ENCODE measurements at places on chromosomes 2 and 18.

GRCh38 chr18:48735080-48735676, 196.3 kb downstream of the CTIF start:
- DNase-seq = no peak

DNA sequence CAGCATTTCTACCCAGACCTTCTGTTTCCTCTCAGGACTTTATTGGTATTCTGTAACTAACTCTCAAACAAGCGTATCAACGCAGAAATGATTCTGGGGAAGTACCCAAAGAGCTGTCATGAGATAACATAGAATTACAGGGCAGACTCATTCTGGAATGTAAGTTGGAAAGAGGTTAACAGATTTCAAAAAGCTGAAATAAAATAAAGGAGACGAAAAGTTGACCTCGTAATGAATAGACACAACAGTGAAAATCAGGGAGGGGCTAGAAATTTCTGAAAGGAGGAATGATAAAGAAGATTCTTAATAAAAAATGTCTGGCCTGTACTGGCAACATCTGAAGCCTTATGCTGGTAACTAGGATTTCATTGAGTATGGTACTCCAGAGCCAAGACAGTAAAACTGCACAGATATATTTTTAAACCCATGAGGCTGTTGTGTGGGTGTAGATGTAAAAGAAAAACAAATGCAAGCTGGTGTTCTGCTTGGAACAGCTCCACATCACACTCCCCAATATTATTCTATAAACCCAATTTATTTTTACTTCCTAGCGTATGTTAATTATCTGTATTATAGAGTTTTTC, 23.9 kb downstream of the RBMS1 start:
- DNase-seq = no peak

GRCh38 chr2:85579266-85579935, 2.0 kb downstream of the VAMP8 start:
- DNase-seq = no peak

- DNase-seq = no peak
Measured at GRCh38 chr2:107502539-107502938, 324.2 kb upstream of the RGPD4 start.

- no peak for DNase-seq
Measured at GRCh38 chr18:23626451-23627279, 36.0 kb downstream of the ANKRD29 start.

GRCh38 chr18:57630754-57631595, 9.3 kb upstream of the NARS1 start:
- DNase-seq = no peak

- DNase-seq = no peak
Measured at GRCh38 chr2:212213191-212213590, 325.4 kb downstream of the ERBB4 start.

GRCh38 chr2:70356941-70357683, 55.2 kb upstream of the FAM136A start:
- DNase-seq = no peak

DNA sequence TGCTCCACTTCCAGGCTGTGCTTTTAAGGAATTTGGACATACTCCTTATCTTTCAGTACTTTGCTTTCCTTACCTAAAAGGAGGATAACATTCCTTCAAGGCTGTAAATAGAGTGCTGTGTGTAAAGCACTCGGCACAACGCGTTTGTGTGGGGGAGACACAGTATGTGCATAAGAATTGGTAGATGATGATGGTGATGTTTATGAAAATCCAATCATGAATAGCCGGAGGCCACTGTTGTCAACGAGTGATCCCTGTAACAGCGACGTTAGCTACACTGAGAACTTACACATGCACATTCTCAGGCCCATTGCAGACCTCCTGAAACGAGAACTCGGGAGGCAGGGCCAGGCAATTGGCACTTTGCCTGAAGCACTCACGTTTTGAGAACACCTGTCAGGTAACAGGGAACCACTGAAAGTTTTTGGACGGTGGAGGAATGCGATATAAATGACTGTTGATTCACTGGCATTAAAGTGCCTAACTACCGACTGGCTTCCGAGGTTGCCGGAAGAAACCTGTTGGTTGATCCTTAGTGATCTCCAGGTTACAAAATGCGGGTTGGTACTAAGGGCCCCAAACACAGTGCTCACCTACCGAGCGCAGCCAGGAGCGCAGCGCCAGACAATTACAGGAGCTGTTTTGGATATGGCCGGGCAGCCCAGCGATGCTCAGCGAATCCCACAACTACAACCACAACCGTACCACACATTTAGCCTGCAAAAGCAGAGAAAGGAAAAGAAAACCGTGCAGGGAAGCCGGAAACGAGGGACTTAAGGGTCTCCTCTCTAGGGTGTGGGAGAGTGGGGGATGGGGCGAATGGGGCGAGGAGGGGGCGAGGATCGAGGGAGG, 1.0 kb upstream of the MAP4K4 start:
- no peak for DNase-seq

- no peak for DNase-seq
Measured at GRCh38 chr18:52536039-52536438, 196.0 kb downstream of the DCC start.

DNA sequence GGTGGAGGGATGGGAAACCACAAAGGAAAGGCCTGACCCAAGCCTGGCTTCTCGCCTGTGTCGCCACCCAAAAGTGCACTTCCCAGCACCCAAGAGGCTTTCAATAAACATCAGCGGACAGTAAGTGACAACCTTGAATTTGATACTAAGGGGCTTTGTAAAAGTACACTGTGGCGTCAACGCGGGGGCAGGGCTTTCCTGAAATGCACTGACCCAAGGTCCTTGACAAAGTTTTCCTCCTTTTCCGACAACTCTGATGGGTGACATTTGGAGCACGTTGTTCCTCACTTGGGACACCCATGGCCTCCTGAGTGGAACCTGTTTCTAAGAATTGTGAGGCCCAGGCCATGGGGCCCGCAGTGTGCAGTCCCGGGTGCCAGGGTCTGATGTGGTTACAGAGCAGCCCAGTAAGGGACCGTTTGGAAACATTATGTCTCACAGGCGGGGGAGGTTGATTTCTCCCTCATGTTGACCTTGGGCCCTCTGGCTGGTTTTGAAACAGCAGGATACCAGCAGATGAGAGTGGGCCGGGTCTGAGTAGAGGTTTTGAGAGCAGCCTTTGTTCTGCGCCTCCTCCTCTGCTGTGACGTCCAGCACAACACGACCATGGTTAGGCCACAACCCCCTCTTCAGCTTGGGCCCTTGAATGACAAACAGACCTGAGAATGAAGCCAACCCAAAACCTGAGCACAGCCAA, 2.8 kb upstream of the ZBTB14 start:
- no peak for DNase-seq

DNA sequence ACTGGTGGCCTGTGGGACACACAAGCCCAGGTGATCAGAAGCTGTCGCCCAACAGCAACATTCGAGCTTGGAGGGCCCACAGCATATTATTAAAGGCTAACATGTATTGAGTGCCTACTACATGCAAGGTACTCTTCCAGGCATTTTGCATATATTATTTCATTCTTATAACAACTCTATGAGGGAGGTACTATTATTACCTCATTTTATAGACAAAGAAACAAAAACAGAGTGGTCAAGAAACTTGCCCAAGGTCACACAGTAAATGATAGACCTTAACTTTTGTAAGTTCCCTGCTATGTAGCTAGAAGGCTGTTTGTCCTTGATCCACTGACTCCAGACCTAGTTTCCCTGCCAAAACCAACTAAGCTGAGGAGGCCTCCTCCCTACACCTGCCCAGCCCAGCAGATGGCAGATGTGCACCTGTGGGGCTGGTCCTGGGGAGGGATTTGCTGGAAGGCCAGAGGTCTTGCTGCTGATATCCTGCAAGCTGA, 35.7 kb downstream of the KANSL3 start:
- no peak for DNase-seq

DNA sequence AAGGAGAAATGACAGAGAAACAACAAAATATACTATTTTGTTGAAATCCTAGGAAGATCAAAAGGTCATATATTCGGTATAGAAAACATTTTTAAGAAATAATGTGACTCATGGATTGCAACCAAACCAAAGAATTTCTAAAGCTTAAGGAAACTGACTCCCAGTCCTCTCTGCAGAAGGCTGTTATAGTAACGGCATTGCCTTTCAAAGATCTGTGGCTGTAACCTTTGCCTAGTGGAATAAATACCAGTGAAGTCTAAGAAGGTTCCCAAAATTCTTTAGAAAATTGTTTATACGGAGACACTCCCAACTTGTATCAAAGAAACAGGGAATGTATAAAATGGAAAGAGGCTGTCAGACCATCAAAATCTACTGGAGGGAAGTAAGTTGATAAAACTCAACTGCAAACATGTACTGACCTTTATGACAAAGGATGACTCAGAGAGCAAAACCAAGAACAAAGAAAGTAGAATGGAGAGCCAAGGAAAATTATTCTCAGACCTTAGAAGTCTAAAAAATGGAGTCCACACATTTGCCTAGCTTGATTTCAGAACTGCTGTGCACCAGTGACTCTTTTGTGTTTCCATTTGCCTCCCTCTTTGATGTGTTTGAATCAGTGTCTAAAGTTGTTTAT, 48.6 kb upstream of the FSIP2 start:
- DNase-seq = no peak

DNA sequence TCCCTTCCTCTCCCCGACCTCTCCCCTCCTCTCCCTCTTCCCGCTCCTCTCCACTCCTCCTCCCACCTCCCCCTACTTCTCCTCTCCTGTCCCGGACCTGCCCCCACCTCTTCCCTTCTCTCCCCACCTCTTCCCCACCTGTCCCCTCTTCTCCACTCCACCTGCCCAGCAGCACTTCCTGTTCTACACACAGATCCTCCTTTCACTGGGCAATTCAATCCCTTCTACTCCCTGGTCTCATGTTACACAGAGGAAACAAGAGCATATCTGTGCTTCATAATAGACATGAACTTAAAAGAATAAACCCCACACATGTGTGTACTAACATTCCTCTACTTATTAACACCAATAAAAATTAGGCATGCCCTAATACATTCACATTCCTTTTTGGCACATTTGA, 34.8 kb downstream of the TIMM21 start:
- no peak for DNase-seq

GRCh38 chr2:182446087-182446486, 19.3 kb upstream of the PDE1A start:
- no peak for DNase-seq

DNA sequence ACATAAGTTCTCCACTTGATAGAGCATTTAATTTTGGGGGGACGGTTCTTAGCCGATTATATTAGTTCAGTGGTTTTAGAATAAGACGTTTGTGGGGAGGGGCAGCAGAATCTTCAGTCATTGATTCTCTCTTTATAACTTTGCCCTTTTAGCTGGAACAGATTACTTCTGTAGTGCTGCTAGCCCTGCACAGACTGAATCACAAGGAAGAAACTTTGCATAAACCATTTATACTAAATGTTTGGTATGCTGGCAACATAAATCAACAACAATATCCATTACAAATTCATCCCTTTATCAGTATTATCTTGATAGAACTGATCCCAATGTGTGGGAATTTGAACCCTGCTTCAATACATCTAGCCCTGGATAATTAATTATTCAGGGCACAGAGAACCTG, 112.2 kb downstream of the GPD2 start:
- no peak for DNase-seq

- no peak for DNase-seq
Measured at GRCh38 chr2:168002021-168002553, 245.3 kb downstream of the STK39 start.

- DNase-seq = no peak
Measured at GRCh38 chr2:9337901-9338300, 85.4 kb downstream of the ITGB1BP1 start.

DNA sequence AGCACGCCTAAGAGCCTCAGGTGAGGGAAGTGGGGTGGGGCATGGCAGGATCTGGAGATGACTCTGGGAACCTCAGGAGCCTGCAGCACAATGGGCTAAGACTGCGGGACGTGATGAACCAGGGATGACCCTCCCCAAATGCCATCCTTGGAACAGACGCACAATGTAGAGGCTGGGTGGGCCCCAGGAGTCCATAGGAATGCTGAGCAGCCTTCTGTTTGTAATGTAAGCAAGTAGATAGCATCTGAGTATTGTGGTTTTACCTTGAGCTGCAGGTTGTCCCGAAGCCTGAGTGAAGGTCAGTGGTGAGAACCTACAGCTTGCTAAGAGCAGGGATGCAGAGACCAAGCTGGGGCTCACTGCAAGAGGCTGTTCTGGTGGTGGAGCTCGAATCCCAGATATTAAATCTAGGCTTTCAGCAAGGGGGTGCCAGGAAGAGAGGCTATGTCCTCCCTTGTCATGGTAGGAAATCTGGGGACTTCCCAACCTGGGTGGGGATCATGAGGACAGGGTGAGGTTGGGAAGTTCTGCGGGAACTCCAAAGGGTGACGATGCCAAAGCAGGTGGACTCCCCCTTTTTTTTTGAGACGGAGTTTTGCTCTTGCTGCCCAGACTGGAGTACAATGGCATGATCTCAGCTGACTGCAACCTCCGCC, 5.8 kb downstream of the SCTR start:
- no peak for DNase-seq

- DNase-seq = no peak
Measured at GRCh38 chr2:169980643-169981042, 153.4 kb downstream of the UBR3 start.

DNA sequence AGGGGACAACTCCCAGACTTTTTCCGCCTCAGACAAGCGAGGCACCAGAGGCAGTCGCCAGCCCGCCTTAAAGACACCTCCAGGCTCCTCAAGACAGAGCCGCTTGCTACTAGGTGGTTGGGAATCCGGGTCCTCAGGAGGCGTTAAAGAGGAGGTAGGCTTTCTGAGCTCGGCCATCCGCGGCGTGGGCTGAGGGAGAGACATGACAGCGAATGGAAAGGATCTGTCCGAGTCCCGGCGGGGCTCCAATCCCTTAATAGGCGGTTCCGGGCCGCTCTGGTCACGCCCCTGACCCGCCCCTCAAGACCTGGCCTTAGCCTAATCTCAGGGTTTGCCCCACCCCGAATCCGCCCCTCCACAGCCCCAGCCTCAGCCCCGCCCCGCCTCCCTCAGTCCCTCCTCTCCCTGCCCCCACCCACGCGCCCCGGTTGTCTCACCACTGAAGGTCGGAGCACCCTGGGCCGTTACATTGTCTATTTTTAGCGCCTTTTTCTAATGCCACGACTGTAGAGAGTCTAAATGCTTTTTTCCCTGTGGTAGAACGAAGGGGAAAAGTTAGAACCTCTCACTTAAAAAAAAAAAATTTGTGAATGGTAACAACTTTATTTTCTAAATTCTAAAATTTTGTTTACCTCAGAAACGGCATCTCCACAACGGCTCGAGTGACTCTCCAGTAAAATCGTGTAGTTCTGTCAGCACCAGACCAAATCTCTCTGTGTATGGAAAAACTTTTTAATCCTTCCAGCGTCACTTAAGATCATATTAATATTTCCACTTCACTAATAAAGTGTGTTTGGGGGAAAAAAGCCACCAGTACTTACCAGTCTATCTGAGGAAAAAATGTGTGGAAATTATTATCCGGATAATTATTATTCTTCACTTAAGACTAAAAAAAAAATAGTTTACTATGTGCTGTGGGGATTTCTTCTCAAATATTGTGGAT, at the start of gene RAD51AP2:
Gene RAD51AP2, minus strand, starts transcription at position 229 of the 943 bp plus-strand sequence. Its CDS starts 25 bp downstream, at position 204.
- DNase-seq = no peak

- no peak for DNase-seq
Measured at GRCh38 chr2:164711766-164712138, 90.5 kb upstream of the GRB14 start.

GRCh38 chr2:231161252-231161839, 36.5 kb upstream of the HTR2B start:
- no peak for DNase-seq
